ENCODE measurements at places on chromosomes 4 and X. TPM values are rescaled to one million over a fixed set of nuclear protein-coding genes. Genes with fewer than 3 reads are reported as not detected.

Gene HAUS7
- total RNA-seq, result 7.0 TPM

Gene FOXR2
- total RNA-seq, result not detected

Gene ASB9
- 2.5 TPM for total RNA-seq

DNA sequence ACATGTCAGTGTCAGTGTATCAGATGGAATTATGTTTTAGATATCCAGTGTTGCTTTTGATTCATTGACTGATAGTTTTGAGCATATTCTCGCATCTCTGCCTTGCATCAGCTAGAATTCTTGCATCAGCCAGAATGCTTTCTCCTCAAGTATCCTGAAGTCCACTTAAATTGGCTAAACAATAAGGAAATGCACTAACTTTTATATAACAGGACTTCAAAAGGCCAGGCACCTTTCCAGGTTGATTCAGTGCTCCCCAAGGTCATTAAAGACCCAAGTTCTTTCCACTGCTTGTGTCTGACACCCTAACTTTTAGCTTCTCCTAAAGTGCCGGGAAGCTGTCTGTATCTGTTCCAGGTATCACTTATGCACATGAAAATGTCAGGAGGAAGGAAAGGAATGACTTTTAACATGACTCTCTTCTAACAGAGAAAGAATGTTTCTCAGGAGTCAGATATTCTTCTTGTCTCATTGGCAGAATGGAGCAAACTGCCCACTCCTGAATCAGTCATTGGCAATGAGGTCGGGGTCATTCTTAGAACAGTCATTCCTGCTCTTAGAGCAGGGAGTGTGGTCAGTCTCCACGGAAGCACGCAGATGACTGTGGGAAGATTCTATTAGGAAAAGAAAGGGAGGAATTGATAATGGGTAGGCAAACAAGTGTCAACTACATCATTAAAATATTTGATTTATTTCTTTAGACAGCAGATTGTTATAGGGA lies 92.9 kb upstream of the TLL1 start:
- DNase-seq, result no peak

GRCh38 chr4:106607558-106607957 lies 239.0 kb upstream of the GIMD1 start:
- no peak for DNase-seq
